ENCODE measurements at places on chromosomes 4 and X. TPM values are rescaled to one million over a fixed set of nuclear protein-coding genes. Genes with fewer than 3 reads are reported as not detected.

- DNase-seq, result no peak
Observed at GRCh38 chr4:188754372-188755002, 615.2 kb downstream of the TRIML1 start.

CT45A2 gene
- not detected for polyA plus RNA-seq

GRCh38 chr4:123870216-123870876 is 473.8 kb downstream of the SPRY1 start:
- no peak for DNase-seq

DCLK2 gene
- 0.39 TPM for polyA plus RNA-seq

- no peak for DNase-seq
Observed at GRCh38 chr4:140131675-140132229, 22.2 kb downstream of the MAML3 start.

DNA sequence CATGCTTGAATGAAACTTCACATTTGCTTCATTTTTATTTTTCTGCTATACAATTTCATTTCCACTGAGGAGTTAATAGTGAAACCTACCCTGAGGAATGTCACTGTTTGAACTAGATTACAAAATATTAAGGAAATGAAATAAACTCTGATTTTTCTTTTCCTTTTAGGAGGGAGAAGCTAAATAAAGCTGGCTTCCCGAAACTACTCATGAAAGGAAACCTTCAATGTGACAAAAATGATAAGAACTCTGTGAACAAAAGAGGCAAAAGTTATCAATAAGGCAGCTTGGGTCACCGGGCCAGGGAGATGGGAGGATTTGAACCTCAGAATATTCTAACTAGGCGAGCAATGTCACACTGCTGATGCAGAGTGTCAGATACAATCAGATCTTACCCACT is 185.2 kb downstream of the APBB2 start:
- DNase-seq, result no peak

BEX1 gene
- 0.25 TPM for polyA plus RNA-seq

DNA sequence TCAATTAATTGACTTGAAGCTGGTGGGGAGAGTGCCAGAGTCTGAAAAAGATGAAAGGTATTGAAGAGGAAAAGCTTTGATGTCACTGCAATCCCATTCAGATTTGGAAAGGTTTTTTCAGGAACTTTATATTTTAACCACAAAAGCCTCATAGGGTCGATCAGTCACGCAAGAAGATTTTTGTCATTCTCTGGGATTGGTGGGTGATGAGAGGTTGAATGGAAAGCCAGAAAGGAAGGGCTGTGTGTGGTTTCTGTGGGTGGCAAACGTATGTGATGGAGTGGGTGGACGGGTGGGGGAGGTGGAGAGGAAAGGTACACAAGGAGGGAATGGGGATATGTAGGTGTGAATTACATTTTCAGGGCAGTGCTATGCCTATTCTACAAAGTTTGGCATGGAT is 173.8 kb upstream of the SCML1 start:
- DNase-seq, result no peak

DNA sequence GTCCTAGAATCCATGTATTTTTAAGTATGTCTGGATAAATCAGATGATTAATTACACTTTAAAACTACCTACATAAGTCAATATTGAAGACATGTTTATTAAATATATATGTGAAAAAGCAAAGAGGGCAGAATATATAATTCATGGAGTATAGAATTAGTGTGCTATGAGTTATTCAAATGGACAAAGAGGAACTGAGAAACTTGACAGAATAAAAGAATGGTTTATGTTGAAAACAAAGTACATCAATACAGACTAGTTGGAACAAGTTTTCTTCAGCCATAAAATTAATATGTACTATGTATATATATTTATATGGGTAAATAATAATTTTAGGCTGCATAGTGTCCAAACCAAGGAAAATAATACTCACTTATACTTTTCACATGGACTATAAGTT is 173.5 kb downstream of the NPFFR2 start:
- no peak for DNase-seq

- no peak for DNase-seq
Observed at GRCh38 chr4:102402223-102402622, 56.9 kb upstream of the SLC39A8 start.

DNA sequence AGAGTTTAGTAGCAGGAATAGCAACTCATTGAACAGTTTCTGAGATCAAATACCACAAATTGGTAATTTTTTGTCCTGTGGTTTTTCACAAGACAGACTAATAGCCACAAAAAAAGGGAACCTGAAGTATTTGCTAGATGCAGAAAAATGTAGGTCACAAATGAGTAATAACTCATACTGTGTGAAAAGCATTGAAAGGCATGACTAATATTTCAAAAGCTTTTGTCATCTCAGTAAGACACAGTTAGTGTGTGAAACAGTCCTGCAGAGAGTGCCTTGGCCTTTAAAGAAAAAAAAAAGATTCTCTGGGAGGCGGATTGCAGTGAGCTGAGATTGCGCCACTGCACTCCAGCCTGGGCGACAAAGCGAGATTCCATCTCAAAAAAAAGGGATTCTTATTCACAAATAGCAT is 31.4 kb upstream of the SLC25A31 start:
- DNase-seq, result no peak

DNA sequence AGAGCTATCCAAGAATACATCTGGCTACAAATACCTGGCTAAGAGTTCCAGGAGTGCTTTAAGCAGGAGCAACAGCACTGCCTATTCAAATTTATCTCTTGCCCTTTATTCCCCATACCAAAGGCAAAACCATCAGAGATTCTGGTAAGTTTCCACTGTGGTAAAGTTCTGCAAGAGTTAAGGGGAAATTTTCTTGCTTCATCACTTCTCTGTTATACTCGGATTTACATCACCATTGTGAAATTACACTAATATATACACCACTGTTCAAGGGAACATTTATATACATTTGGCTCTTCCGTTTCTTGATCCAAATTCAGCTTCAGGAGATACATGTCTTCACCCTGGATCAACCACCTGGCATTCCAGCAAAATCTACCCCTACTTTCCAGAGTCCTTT is 70.8 kb upstream of the PTPN13 start:
- DNase-seq, result no peak

- no peak for DNase-seq
Observed at GRCh38 chr4:15479089-15479912, 9.6 kb downstream of the CC2D2A start.

- no peak for DNase-seq
Observed at GRCh38 chr4:102196221-102196620, 149.1 kb downstream of the SLC39A8 start.

- DNase-seq, result no peak
Observed at GRCh38 chr4:105149771-105150170, 3.1 kb downstream of the TET2 start.

GRCh38 chrX:45360571-45360970 is 159.9 kb upstream of the DIPK2B start:
- DNase-seq, result no peak

DNA sequence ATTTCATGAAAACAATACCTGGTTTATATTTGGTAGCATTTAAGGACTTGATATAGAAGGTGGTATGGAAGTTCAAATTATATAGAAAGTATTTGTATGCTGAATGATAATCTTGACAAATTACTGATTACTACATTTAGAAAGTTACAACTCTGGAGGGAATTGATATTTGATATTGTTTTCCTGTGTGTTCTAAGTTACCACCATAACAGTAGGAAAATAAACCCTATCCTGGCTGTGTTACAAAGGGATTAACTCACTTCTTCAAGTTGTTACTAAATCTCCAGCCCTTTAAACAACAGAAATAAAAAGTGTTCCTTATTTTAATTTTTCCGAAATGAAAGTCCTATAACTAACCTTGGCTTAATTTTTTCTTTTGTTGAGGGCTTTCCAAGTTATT is 36.6 kb downstream of the FHL1 start:
- DNase-seq, result no peak

PHEX gene
- not detected for polyA plus RNA-seq

DNA sequence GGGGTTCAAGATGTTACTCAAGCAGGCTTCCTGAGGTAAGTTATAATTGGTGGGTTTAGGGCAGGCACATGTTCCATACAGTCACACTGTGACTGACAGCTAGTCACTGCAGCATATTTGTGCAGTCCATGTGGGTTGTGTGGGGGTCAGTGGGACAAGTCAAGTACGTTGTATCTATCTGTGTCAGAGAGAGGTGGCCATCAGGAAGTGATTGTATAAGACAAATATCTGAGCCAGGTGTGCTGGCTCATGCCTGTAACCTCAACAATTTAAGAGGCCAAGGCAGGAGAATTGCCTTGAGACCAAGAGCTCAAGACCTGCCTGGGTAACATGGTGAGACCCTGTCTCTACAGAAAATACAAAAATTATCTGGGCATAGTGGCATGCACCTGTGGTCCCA is 509.3 kb downstream of the CENPC start:
- DNase-seq, result no peak

GRCh38 chr4:147310312-147310711 is 170.6 kb upstream of the EDNRA start:
- no peak for DNase-seq

DNA sequence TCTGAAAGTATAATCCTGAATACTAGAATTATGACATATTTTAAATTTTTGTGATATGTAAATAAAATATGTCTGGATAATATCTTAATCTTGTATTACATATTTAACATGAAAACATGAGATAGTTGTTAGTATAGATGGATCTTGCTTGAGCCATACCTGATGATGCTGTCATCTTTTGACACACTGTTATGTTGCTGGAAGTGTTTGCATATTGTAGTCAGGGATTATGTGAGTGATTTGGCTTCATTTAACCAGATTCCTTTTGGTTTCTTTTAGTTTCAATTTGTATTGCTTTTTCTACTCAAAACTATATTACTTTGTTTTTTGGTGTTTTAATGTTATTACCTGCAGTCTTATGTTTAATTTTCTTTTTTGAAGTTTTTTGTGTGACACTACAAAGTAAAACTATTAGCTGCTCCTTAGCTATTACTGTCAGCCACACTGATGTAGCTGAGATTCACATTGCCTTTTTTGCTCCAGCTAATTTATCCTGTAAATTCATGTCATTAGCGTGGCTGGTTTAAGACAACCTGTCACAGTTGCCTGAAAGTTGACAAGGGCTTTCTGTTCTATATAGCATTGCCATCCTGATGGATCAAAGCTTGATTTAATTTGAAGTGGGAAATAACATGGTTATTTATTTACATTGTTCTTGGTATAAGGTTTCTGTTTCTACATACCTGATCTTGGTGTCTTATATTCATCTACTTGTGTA is 33.7 kb downstream of the METAP1 start:
- DNase-seq, result no peak

GRCh38 chrX:1610166-1610565 is 4.7 kb upstream of the ASMT start:
- peak; percentile 35 for DNase-seq

KCNIP4 gene
- polyA plus RNA-seq, result 0.03 TPM

DNA sequence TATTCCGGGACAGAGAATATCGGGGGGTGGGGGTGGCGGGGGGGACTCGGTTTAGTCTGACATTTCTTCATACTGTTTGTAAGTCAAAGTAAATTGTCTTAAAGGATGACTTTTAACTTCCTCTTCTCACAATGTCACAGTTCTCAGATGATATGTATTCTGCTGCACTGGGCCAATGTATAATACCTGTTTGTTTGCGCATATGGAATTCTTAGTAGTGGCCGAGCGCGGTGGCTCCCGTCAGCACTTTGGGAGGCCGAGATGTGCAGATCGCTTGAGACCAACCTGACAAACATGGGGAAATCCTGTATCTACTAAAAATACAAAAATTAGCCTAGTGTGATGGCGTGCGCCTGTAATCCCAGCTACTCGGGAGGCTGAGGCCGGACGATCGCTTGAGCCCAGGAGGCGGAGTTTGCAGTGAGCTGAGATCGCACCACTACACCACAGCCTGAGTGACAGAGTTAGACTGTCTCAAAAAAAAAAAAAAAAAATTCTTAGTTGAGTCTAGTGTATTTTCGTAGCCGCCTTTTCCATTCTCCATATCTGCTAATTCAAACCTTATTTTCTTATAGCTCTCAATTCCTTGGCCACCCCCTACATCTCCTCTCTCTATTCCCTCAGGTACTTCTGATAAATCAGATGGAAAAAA is 851 bp downstream of the POLR2B start:
- no peak for DNase-seq
